Effector memory CD4-positive, alpha-beta T cell (primary cell): ENCODE measurements at places on chromosomes 12 and 14.

DNA sequence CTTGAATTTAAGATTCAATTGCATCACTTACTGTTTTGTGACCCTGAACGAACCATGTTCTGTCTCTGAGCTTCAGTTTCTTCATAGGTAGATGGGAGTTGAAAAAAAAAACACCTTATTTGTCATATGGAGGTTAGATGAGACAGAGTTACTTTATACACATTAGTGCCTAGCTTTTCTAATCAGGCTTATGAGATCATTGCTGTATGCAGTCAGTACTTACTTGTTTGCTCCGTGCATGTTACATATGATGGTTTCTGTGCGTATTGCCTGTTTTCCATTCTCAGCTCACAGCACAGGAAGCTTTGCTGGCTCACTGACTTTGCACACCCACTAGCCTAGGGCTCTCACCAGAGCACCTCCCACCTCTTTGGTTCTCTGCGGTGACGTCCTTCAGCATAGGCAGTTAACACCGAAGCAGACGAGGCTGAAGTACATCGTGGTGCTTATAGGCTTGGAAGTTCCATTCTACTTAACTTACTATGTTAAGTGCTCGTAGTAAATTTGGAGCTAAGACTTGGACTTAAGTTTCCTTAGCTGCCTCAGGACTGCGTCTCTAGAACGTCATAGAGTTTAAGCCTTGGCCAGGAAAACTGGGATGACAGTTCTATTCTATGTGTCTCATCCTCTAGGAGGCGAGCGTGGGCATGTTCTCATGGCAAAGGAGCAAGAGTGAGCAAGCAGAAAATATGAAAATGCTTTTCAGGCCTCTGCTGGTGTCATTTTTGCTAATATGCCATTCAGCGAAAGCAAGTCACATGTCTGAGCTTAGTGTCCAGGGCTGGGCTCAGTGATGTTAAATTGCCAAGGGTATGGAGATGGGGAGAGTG is 57.3 kb downstream of the NRXN3 start:
- H3K4me1 ChIP-seq, result no peaks in the 10 kb centered on the region
- no peak overlapping the region for H3K27ac ChIP-seq
- no peaks in the 10 kb centered on the region for H3K27me3 ChIP-seq
- DNase-seq, result no peak
- no peaks in the 10 kb centered on the region for H3K36me3 ChIP-seq

DNA sequence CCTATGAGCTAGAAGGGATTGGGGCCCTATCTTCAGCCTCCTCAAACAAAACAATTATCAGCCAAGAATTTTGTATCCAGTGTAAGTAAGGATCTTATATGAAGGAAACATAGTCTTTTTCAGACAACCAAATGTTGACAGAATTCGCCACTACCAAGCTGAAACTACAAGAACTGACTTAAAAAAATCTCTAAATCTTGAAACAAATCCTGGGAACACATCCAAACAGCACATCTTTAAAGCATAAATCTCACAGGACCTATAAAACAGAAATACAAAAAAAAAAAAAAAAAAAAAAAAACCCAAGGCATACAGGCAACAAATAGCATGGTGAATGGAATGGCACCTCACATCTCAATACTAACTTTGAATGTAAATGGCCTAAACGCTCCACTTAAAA is 41.3 kb upstream of the LMNTD1 start:
- H3K36me3 ChIP-seq, result no peaks in the 10 kb centered on the region
- H3K27ac ChIP-seq, result no peak overlapping the region
- H3K4me3 ChIP-seq, result no peak overlapping the region

DNA sequence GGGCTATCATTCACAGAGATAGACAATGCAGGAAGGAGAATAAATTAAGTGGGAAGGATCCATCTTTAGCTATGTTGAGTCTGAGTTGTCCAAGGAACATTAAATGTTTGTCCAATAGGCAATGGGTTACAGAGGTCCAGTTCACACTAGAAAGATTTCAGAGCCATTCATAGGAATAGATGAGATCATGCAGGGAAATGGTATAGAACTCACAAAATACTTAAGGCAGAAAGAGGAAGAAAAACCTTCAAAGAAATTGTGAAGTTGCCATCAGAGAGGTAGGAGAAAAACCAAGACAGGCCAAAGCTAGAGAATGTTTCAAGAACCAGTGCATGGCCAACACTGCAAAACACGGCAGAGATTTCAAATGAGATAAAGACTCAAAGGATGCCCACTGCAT is 94.1 kb downstream of the PHLDA1 start:
- H3K27me3 ChIP-seq, result no peaks in the 10 kb centered on the region
- H3K4me1 ChIP-seq, result peaks cover 6% of the 10 kb centered on the region
- DNase-seq, result no peak
- no peak overlapping the region for H3K27ac ChIP-seq

GRCh38 chr12:28507033-28507432 is 316.8 kb downstream of the CCDC91 start:
- H3K4me3 ChIP-seq, result no peak overlapping the region
- H3K36me3 ChIP-seq, result no peaks in the 10 kb centered on the region
- no peaks in the 10 kb centered on the region for H3K27me3 ChIP-seq

- no peak overlapping the region for H3K27ac ChIP-seq
- H3K36me3 ChIP-seq, result no peaks in the 10 kb centered on the region
- DNase-seq, result no peak
- no peaks in the 10 kb centered on the region for H3K4me1 ChIP-seq
- H3K4me3 ChIP-seq, result no peak overlapping the region
These were observed 43.6 kb downstream of the ETV6 start for GRCh38 chr12:11693067-11693466.

DNA sequence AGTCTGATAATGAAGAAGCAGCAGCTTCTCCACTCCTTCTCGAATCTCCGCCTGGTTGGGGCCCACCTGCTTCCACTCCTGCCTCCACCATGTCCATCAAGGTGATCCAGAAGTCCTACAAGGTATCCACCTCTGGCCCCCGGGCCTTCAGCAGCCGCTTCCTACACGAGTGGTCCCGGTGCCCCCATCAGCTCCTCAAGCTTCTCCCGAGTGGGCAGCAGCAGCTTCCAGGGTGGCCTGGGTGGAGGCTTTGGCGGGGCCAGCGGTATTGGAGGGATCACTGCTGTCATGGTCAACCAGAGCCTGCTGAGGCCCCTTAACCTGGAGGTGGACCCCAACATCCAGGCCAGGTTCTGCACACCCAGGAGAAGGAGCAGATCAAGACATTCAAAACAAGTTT is 381.0 kb upstream of the USP15 start:
- DNase-seq, result no peak
- no peak overlapping the region for H3K27ac ChIP-seq
- H3K27me3 ChIP-seq, result no peaks in the 10 kb centered on the region
- no peaks in the 10 kb centered on the region for H3K36me3 ChIP-seq

GRCh38 chr12:66232263-66232662 is 43.2 kb downstream of the IRAK3 start:
- H3K27me3 ChIP-seq, result peaks cover 11% of the 10 kb centered on the region
- no peak overlapping the region for H3K27ac ChIP-seq
- H3K4me1 ChIP-seq, result no peaks in the 10 kb centered on the region

- peaks cover 15% of the 10 kb centered on the region for H3K36me3 ChIP-seq
- no peak for DNase-seq
- H3K4me3 ChIP-seq, result no peak overlapping the region
- no peak overlapping the region for H3K27ac ChIP-seq
These were observed 28.8 kb downstream of the DMAC2L start for GRCh38 chr14:50340963-50341362.

- H3K4me1 ChIP-seq, result no peaks in the 10 kb centered on the region
- H3K4me3 ChIP-seq, result no peak overlapping the region
- H3K27ac ChIP-seq, result no peak overlapping the region
- no peaks in the 10 kb centered on the region for H3K36me3 ChIP-seq
These were observed 5.1 kb upstream of the SERPINA6 start for GRCh38 chr14:94328196-94328595.

- H3K27ac ChIP-seq, result no peak overlapping the region
- no peaks in the 10 kb centered on the region for H3K4me1 ChIP-seq
- no peak for DNase-seq
These were observed 10.1 kb upstream of the RPL10L start for GRCh38 chr14:46661728-46662127.
